ENCODE measurements at places on chromosomes 11 and 22.

- DNase-seq, result no peak
Observed at GRCh38 chr11:69008737-69009440, 4.2 kb downstream of the MRGPRF start.

DNA sequence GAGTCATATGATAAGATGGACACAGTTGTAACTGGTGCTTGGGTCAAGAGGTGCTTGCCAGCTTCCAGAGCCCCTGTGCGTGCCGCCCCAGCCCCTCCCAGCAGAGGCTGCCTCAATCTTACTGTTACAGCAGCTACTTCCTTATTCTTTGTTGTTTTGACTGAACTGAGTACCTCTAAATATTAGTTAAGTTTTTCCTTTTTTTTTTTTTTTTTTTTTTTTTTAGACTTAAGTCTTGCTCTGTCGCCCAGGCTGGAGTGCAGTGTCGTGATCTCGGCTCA lies 8.8 kb downstream of the ZBED4 start:
- DNase-seq, result no peak

DNA sequence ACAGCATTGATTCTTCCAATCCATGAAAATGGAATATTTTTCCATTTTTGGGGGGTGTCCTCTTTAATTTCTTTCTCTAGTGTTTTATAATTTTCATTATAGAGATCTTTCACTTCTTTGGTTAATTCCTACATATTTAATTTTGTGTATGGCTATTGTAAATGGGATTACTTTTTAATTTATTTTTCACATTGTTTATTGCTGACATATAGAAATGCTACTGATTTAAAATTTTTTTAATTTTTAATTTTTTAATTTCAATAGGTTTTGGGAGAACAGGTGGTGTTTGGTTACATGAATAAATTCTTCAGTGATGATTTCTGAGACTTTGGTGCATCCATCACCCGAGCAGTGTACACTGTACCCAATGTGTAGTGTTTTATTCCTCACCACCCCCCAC lies 26.6 kb upstream of the OOSP4B start:
- DNase-seq, result no peak

GRCh38 chr11:65790902-65791650 lies 4.2 kb downstream of the OVOL1 start:
- no peak for DNase-seq

- DNase-seq, result no peak
Observed at GRCh38 chr11:130831506-130831905, 84.8 kb downstream of the SNX19 start.

DNA sequence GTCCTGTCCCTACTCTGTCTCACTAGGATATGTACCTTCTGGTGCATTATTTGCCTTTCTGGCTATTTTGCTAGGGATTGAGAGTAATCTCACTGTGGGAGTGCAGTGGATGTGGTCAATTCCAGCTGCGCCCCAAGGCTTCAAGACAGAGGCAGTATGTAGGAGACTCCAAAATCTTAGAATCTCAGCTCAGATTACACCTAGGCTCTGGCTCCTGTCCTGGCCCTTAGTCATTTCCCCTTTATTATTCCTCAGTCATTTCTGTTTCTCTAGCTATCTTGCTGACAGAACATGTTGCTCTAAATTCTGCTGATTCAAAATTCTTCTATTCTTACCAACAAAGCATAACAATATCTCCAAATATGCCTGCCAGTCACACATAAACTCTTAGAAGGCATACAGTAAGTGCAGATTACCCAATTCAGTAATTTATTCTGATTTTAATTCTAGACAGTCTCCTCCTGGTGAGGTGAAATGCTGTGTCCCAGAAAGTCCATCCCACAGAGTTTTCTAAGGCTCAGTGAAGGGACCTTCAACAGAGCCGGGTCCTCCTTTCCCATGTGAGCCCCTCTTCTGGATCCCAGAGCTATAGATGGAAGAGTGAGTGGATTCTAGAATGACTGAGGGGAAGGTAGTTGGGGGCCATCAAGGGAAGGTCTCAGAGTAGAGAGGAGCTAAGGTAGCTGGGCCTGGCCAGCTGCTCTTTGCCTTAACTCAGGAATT lies 24.3 kb upstream of the GLYATL1 start:
- no peak for DNase-seq

- peak; percentile 83 for DNase-seq
Observed at GRCh38 chr11:64743591-64744543, at the start of gene RASGRP2. Gene RASGRP2 (minus strand): TSS chr11:64744142. CDS start chr11:64742866, 1,276 bp downstream.

DNA sequence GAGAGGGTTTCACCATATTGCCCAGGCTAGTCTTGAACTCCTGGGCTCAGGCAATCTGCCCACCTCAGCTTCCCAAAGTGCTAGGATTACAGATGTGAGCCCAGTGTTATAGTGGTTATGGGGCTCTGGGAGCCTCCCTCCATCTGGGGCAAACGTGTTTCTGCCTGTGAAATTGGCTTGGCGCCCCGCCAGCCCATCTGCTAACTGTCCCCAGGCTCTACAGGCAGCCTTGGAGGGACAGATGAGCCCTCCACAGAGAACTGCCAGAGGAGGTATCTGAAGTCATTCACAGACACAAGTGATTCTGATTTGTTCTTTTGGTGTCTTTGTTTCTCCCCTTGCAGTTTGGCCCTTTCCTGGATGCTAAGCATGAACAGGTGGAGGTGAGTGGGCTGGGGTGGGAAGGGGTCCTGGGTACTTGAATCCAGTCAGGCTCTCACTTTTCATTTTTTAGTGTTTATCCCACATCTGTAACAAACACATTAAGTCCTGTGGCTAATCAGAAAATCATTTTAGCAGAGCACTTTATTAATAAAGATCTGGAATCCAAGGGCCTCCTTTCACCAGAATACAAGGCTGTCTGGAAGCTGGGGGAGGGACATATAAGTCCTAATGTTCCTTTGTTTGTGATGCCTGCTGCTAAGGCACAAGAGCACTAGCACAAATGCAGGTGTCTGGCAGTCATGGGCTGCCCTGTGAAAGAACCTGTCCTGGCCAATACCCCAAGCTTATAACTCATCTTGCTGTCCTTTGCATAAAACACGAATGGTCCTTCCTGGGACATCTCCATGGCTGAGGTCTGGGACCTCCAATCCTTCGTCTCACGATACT lies 25.7 kb upstream of the CDC42EP2 start:
- no peak for DNase-seq

All from effector CD4-positive, alpha-beta T cell (primary cell).